ENCODE measurements at places on chromosomes 2 and 18.

DNA sequence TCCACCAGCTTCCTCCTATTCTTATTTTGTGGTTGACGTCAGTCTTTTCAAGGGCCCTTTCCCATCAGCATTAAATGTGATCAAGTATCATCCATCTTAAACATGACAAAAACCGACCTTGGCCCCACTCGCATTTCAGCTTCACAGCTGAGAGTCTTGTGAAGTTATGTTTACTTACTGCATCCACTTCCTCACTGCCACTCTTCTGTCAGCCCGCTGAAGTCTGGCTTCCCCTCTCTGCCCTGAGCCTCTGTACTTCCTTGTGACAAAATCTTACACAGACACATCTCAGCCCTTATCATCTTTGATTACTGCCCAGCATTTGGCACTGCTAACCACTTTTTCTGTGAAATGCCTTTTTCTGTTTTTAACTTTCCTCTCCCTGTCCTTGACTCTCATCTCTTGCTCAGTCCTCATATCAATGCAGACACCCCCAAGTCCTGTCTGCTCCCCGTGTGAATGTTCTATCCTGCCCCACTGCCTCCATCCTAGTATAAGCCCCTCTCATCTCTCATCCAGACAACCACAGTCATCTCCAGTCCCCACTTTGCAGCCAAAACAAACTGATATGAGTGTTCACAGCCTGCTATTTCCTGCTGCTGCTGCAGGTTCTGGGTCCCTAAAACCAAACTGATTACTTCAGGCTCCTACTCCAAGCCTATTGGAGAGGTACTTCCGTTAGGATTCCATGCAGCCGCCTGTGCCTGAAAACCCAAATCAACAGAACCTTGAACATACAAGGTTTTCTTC, 31.4 kb downstream of the FOSL2 start:
- no peak for DNase-seq

DNA sequence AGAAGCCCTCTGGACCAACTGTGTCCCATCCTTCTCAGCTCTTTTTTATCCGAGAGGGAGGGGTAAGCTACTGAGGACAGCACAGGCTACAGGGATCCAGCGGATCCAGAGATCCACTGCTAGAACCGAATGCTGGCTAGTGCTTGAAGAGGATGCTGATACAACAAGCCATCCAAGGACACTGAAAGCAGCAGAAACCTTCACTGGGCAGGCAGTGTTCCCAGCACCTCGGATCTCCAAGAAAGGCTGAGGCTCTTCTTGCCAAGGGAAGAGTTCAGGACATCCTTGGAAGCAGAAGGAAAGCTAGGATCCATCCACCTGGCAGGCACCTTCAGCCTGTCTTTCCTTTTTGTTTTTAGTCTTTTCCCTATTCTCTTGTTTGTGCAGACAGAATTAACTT, 13.2 kb upstream of the FHOD3 start:
- no peak for DNase-seq

- no peak for DNase-seq
These were observed 10.6 kb downstream of the PLCD4 start for GRCh38 chr2:218618102-218618860.

GRCh38 chr2:164542581-164543021, 78.7 kb downstream of the GRB14 start:
- no peak for DNase-seq

- no peak for DNase-seq
These were observed 322.9 kb upstream of the KCNJ3 start for GRCh38 chr2:154375579-154375931.

DNA sequence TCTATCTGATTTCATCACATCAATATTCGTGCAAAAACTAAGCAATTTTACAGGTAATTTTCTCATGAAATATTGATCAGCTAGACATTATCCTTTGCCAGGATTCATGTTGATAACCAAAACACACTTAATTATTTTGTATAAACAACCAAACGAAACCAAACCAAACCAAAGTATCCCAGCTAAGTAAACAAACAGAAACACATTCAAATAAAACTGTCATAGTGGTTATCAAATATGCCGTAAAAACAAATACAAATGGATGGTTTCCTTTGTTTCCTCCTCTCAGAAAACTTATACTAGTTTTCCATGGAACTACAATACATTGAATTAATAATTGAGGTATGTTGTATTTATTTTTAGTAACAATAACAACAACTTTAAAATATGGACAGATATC, 777.4 kb downstream of the DSC3 start:
- DNase-seq, result no peak

Data from activated CD8-positive, alpha-beta memory T cell treated with anti-CD3 and anti-CD28 coated beads for 1 hour (primary cell).